Stimulated activated CD8-positive, alpha-beta memory T cell treated with anti-CD3 and anti-CD28 coated beads, Interleukin-4, amount 100 ng/mL, for 1 hour (primary cell): ENCODE measurements at places on chromosomes 7 and 10.

- DNase-seq: no peak
These were observed 31.4 kb downstream of the LRMDA start for GRCh38 chr10:75462865-75463264.

- no peak for DNase-seq
These were observed 46.0 kb downstream of the INSIG1 start for GRCh38 chr7:155343661-155344121.

DNA sequence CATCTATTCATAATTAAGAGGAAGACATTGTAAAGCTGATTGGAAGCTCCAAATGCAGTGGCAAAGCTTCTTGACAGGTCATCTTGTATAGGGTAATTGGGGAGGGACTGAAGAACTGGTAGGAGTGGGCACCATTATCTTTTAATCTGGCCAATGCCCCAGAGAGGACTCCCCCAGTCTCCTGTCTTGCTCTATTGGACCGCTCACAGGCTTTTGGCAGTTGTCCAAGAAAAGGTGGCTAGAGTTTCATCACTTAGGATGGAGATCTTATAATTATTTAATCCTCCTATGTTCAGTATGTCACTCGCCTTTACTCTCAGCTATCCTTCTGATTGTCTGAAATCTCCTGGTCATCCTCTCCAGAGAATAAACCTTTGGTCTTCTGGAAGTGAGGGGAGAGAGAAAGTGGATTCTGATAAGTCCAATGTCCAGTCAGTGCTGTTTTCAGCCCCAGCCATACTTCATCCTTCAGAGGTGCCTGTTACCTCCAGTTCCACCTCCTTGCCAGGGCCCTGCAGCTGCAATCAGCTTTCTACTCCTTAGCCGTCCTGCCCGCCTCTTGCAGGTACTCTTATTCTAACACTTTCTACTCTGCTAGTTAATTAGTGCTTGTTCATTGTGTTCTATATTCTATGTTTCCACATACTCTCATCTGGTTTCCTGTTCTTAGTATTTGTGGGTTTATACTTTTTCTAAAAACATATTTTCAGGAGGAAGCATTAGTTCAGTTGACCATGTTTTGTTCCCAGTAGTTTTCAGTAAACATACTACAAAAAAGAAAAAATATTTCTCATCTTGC lies 241.6 kb downstream of the NSUN6 start:
- DNase-seq: no peak

- DNase-seq: no peak
These were observed 2.4 kb downstream of the BRI3 start for GRCh38 chr7:98283887-98284222.

DNA sequence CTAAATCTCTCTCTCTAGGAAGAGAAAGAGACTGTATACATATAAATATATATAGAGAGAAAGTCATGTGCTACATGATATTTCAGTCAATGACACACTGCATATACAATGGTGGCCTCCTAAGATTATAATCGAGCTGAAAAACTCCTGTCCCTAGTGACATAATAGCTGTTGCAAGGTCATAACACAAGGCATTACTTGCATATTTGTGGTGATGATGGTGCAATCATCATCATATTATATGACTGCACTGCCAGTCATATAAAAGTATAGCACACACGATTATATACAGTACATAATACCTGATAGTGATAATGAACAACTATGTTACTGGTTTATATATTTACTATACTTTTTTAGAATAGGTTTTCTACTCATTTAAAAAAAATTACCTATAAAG lies 316.7 kb downstream of the FGFR2 start:
- no peak for DNase-seq

DNA sequence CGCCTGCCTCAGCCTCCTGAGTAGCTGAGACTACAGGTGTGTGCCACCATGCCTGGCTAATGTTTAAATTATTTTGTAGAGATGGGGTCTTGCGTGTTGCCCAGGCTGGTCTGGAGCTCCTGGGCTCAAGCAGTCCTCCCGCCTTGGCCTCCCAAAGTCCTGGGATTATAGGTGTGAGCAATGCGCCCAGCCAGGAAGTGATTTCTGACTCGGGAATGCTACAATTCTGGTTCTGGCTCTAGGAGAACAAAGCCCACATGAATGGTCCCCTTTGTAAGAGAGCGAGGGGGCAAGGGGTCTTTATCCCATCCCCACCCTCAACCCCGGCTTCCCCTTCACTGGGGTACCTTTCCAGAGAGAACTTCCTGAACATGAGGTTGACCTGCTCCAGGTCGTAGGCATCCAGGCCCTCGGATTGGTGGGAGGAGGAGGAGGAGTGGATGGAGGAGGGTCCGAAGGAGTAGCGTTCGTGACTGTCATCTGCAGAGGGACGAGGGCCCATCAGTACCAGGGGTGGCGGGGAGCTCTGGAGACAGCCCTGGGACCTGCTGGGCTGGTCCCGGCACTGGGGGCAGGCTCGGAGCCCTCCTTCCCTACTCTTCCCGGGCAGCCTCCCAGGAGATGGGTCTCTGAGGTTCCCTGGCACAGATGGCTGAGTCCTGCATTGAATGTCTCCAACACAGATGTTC lies 79.9 kb upstream of the GNA12 start:
- no peak for DNase-seq

- no peak for DNase-seq
These were observed 116.3 kb upstream of the PPP2R2D start for GRCh38 chr10:131784363-131785120.

- no peak for DNase-seq
These were observed 595.6 kb downstream of the GRM8 start for GRCh38 chr7:126657137-126657536.
